HEK293T (cell line): ENCODE measurements at places on chromosomes 6 and 20.

DNA sequence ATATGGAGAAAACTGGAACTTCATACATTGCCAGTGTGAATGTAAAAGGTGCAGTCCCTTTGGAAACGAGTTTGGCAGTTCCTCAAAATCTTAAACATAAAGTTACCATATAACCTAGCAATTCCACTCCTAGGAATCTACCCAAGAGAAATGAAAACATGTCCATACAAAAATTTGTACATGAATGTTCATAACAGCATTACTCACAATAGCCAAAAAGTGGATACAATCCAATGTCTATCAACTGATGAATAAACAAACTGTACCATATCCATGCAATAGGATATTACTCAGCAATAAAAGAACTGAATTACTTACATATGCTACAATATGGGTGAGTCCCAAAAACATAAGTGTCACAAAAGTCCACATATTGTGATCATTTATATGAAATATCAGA, 48.7 kb upstream of the ERVFRD-1 start:
- no peak for DNase-seq

DNA sequence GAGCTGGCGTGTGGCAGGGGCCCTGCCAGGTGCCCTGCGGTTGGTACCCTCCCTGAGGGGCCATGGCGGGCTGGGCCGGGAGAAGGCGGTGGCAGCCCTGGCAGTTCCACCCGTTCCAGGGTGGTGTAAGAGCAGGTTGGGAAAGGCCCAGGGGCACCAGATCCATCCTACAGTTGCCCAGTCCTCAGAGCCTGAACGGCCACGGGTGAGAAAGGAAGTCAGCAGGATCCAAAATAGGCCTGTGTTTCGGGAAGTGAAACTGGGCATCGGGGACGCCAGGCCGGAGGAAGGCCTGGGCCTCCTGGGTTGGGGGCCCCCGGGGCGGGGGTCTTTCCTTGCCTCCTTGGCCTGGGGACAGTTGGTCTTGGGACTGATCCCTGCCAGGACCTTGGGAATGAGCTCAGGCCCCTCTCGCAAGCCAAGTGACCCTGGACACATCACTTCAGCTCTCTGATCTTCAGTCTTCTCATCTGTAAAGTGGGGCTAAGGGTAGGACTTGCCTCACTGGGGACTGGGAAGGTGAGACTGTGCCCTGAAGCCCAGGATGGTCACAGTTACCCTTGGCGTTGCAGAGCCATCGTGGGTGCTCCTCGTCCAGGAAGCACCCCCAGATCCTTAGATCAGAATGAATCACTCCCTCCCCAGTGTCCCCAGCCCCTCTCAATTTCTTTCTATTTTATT, 18.1 kb upstream of the NOL4L start:
- no peak for DNase-seq

- no peak for DNase-seq
Measured at GRCh38 chr20:16514140-16514539, 59.1 kb downstream of the KIF16B start.

DNA sequence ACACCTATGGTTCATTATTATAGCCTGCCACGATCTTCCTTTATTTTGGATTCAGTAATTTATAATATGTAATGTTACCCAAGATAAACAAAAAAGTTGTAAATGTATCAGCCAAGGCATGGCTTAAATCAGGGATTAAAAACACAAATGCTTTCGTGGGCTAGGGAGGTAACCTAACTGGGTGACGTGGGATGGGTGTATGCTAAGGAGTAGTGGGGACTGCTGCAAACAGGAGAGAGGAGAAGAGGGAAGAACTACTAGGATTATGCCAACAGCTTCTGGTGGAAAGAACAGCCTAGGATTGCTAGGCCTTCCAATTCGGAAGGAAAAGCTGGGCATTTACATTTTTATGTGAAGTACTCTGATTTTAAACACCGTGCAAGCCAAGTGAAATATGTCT, 244.8 kb upstream of the POU3F2 start:
- DNase-seq = no peak

DNA sequence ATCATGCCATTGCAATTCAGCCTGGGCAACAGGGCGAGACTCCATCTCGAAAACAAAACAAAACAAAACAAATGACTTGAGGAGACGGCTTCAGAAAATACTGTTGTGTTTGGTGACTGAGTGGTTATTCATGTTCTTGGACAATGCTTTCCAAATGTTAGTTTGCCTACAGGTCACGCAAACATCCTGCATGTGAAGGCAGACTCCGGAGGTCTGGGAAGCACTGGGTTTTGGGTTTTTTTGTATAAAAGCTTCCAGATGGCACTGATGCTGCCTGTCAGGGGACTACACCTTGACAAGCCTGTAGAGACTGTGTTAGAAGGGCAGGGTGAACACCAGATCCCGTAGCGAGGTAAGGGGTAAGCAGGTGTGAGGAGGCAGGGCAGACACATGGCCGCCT, 81.7 kb downstream of the THBS2 start:
- DNase-seq = no peak

- peak; percentile 21 for DNase-seq
Measured at GRCh38 chr6:81075974-81076373, 676.5 kb downstream of the TENT5A start.

DNA sequence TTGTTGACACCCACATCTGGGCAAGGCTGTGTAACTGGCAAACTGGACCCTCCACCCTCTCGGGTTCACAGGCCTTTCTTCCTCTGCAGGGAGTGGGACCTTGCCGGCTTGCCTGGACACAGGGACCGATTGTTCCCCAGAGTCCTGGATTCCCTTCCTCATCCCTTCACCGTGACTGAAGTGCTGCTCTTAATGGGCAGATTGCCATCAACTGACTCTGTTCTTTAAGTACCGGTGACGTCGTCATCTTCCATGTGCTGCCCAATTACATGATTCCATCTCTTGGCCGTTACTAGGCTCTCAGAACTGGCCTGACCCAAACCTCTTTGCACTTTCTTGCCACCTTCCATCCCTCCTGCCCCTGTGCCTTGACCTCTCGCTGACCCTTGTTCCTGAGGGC, 85.4 kb downstream of the EYA4 start:
- DNase-seq = peak; percentile 36

DNA sequence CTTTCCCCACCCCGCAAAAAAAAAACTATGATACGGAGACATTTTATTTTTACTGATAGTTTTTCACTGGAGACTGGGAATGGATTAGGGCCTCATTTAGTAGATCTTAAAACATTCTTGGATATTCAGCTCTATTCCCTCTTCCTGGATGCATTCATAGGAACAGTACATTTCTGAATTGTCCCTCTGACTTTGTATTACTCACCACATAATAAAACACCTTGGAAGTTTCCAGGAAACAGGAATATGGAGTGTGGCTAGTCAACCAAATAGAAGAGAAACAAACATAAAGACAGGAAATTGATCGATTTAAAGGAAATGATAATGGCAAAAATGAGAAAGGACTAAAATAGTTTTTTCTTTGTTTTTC, 147.7 kb downstream of the GPX5 start:
- no peak for DNase-seq

- no peak for DNase-seq
Measured at GRCh38 chr6:156884306-156884705, 107.1 kb downstream of the ARID1B start.

GRCh38 chr6:103617642-103618041, 1242.1 kb downstream of the HACE1 start:
- no peak for DNase-seq

DNA sequence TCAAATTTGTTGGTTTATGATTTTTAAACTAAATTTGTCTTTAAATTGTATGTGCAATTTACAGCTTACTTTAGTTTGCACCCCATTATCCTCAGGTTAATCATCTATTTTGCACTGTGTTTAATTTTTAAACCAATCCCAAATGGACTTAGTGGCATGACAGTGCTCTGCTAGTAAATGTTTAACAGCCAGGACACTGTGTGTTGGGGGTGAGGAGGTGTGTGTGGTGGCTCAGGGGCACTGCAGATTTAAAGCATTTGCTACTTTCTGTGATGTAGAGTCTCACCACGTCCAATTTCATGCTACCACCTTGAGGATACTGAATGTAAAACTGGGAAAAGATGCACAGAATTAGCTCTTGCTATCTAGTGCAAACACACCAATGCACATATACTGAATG, 225.7 kb downstream of the HAO1 start:
- DNase-seq = no peak

GRCh38 chr6:108598305-108598863, 37.7 kb downstream of the FOXO3 start:
- no peak for DNase-seq

DNA sequence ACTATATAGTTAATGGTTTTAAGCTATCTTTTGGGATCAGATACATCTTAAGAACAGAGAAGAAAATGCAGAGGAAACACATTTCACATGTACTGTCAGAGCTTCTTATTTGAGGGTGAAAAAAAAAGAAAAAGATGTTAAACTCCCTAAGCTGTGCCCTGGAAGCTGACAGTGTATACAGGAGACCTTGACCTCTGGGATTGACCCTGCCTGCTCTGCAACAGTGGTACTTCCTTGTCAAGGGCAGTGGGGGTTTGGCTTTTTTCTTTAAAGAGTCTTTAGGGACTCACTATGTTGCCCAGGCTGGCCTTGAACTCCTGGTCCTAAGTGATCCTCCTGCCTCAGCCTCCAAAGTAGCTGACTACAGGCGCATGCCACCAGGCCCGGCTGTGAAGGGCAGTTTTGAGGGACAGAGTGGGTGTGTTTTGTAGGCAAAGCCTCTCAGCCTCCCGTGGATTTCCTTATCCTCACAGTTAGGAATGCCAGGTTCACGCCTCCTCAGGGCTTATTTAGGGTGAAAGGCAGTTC, 60.6 kb upstream of the SLC22A1 start:
- no peak for DNase-seq

DNA sequence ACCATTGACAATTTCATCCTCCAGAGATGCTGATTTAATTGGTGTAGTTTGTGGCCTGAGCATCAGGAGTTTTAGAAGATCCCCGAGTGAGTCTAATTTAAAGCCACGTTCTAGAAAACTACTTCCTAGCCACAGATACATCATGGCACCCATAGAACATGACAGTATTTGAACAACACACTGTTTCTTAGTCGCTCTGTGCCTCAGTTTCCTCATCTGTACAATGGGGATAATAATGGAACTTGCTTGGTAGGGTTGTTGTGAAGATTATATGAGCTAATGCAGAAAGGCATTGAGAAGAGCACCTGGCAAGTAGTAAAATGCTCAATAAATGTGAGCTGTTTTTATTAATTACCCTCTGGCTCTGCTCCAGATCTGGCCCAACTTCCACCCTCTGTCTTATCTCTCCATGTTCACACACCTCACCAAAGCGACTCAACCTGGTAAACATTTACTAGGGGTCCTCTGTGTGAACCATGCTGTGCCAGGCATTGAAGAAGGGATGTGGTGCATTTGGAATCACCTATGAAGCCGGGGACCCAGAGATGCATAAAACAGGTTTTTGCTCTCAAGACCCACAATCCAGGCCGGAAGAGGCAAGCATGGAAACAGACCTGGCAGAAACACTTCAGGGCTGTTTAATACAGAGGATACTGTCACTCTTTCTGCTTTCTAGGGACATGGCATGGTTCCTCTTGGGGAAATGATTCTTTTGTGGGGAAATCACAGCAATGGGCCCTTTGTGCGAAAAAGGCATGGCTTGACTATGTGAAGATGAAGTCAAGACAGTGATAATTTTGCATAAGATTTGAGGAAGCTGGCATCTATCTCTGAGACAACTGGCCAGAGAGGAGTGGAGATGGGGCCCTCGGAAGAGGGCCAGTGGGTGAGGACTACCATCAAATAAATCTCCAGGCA, 16.2 kb upstream of the MRPS18A start:
- DNase-seq = no peak

DNA sequence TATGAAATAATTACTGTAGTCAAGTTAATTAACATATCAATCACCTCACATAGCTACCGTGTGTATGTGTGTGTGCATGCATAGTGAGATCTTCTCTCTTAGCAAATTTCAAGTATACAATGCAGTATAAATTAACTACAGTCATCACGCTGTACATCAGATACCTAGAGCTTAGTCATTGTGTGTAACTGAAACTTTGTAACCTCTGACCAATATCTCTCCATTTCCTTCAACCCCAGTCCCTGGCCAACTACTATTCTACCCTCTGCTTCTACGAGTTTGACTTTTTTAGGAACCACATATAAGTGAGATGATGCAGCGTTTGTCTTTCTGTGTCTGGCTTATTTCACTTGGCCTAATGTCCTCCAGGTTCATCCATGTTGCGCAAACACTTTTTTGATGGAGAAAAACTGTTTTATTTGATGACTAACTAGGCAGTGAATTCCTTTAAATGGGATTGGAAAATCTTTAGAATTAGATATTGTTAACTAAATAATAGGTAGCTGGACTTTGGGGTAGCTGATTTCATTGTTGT, 459.5 kb downstream of the DHX35 start:
- no peak for DNase-seq

DNA sequence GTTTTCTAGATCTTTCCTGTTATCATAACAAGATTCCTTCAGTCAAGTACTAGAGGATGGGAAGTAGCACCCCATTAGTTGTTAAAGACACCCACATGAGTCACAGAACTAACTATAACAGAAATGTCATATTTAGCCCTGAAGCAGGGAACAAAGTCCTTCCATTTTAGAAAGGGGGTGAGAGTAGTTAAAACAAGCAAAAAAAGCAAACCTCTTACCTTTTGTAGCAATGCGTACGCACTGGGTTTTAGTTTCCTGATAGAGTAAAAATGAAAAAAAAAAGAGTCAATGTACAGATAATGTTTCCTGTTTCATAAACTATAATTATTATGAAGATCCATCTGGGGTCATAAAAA, 163.7 kb upstream of the THEMIS start:
- no peak for DNase-seq

DNA sequence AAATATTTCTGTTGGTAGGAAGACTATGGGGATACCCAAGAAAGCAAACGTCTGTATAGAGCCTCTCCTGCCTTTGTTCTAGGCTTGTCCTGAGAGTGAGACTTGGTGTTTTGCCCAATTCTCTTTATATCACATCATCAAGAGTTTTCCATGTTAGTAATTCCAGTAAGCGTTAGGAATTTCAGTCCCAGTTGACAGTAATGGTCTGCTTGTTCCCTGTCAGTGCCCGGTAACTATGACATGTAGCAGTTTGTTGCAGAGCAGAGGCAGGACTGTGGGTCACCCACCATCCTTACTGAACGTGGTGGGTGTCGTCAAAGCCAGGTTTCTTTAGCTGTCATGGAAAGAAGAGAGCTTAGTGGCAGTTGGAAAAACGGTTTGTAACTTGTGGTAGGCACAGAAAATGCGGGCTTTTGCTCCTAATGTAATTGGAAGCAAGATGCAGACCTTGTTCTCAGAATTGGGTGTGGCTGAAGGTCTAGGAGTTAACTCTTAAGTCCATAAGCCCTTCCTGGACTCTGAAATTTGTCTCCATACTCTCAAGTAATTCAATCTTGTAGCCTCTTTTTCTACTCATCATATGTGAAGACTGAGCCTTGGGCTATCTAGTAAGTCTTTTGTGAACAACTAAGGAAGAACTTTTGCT, 188.8 kb downstream of the TMEM242 start:
- DNase-seq = no peak

- DNase-seq = peak; percentile 98
Measured at GRCh38 chr20:49982346-49983122, at the start of gene SNAI1. Gene SNAI1 (plus strand): TSS chr20:49982980. CDS start chr20:49983060, 80 bp downstream.

- no peak for DNase-seq
Measured at GRCh38 chr6:113451049-113451448, 406.1 kb upstream of the MARCKS start.

GRCh38 chr20:16011056-16011455, 562.2 kb downstream of the KIF16B start:
- no peak for DNase-seq
